ENCODE measurements at places on chromosomes 3 and 15.

- DNase-seq = no peak
Observed at GRCh38 chr3:94615275-94616065, 552.6 kb downstream of the NSUN3 start.

DNA sequence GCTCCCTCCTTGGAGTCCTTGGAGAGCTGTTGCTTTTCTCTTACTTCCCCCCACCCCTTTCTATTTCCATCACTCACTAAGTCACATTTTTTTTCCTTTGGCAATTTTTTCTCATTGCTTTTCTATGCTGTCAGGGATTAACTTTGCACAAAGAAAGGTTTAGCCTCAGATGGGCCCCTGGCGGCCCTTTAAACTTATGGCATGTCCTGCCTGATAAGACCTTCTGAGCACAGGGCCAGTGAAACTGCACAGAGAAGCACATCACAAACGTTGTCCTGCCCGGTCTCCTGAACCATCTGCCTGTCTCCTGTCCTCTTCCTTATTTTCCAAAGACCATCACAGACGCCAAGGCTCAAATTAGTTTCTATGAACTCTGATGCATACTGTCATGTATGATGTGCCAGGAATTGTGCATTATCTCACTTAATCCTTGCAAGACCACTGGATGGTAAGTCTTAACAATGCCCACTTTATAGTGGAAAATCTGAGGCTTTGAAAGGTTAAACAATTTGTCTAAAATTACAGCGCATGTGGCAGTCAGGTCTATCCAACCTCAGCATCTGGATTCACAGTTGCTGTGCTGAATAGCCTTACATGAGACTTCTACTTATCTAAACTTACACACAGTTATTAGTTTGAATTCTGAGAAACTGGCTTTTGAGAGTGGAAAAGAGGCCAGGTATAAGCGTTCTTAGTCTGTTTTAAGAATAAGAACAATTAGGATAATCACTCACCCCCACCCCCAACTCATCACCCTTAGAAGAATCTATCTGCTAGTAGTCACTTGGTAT lies 648.1 kb downstream of the NTRK3 start:
- DNase-seq = no peak

DNA sequence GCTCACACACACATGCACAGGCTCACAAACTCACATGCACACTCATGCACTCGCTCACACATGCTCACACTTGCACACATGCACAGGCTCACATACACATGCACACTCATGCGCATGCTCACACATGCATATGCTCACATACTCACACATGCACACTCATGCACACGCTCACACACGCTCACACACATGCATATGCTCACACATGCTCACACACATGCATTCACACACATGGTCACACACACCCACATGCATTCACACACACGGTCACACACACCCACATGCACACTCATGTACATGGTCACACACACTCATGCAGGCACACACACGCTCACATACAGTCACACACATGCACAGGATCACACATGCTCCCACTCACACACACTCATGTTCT lies 132.8 kb upstream of the SMAD3 start:
- no peak for DNase-seq

- no peak for DNase-seq
Observed at GRCh38 chr3:183261151-183261724, 8.2 kb downstream of the B3GNT5 start.

DNA sequence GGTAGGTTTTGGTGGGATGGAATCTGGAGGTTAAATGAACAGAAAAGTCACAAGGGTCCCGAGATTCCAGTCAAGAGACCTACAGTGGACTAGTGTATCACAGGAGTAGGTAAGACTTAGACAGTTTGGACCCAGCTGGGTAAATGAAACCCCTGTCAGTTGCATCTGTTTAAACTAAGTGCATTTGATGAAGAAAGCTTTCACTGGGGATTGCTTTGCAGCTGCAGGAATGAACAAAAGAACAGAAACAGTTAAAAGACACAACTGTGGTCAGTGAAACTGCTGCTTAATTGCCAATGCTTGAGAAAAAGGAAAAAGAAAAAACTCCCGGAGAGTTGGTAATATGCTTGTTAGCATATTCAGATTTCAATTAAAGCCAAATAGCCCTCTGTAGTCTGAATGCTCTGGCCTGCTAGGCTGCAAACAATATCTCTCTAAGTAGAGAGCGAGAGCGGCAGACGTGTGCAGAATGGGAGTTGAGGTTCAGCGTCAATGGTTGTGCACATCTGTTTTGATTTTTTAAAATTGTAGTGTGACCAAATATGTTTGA lies 37.1 kb downstream of the OXNAD1 start:
- DNase-seq = no peak

- DNase-seq = no peak
Observed at GRCh38 chr3:123593381-123593780, 8.5 kb upstream of the HACD2 start.

DNA sequence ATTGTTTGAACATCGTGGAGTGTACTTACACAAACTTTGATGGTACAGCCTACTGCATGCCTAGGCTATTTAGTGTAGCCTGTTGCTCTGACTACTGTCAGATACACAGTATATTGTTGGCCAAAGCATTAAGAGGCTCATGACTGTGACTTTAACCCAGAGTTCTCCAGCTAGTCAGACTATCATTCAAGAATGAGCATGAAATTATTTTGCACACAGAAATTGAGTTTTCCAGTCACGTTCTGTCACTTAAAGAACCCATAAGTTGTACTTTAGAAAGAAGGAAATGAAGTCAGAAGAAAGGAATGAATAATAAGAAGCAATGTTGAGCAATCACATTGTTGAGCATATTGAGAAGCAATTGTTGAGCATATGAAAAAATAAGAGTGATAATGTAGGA lies 37.6 kb upstream of the SLC22A13 start:
- DNase-seq = no peak

DNA sequence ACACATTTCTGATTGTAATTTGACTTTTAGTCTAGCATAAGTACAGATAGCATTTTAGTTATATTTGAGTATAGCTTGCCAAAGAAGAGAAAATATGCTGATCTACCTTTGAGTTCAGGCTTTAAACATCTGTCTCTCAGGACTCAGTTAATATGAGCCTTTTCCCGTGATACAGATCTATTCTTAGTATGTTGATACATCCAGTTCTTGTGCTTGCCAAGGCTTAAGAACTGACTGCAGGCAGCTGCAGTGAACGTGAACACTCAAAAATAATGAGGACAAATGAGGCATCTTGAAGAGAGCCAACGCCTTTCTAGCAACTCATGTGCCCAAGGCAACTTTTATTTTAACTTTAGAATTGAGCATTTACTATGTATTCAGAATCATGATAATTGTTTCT lies 325.5 kb downstream of the SI start:
- DNase-seq = no peak

GRCh38 chr3:162491952-162492351 lies 995.3 kb downstream of the OTOL1 start:
- no peak for DNase-seq

- DNase-seq = no peak
Observed at GRCh38 chr3:10702961-10703740, 112.9 kb upstream of the SLC6A11 start.

DNA sequence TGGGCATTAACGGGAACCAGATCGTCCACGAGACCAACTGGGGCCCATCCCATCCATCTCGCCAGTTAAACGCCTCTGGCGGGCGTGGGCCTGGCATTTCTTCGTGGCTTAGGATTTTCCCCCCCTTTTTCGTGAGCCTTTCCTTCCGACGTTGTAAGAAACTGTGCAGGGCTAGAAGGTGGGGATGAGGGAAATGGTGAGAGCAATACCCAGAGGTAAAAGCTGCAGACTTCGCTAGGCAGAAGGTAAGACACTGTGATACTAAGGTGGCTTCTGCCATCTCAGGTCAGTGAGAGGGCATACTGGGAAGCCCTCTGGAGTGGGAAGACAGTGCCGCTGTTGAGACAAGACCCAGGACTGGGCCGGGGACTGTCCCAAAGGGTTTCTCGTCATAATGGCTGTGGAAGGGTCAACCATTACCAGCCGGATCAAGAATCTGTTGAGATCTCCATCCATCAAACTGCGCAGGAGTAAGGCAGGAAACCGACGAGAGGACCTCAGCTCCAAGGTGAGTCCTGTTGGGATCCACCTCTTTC lies 666 bp downstream of the MAPKBP1 start:
- DNase-seq = no peak

GRCh38 chr3:21447476-21448151 lies 303.4 kb downstream of the ZNF385D start:
- DNase-seq = no peak
